Stimulated activated CD4-positive, alpha-beta T cell treated with anti-CD3 and anti-CD28 coated beads, Interleukin-1b, Interleukin-23, amount 100 ng/mL, for 1 hour (primary cell): ENCODE measurements at places on chromosomes 5 and 9.

- no peak for DNase-seq
Observed at GRCh38 chr9:2657427-2657826, 35.8 kb downstream of the VLDLR start.

DNA sequence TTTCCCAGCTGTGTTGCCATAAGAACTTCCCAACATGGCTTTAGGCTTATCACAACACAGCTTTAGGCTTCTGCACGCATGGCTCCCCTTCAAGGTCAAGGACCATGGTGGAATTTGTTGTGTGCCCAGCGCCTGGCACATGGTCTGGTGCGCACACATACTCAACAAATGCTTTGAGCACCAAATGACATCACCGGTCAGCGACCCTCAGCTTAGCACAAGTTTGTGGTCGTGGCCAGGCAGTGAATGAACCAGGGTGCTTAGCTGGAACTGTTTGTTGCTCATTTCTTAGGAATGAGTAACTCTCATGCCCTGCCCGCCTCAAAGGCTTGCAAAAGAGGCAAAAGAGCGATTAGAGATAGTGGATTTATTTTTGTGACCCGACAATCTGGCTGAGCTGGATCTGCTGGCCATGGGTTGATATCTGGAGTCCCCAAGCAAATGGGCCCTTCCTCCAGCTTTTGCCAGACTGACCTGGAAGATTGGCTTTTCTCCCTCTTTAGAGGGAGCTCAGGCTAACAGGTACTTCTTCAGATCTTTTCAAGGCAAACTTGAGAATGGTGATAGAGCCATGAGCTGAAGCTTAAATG is 58.9 kb downstream of the DAP start:
- DNase-seq: no peak

DNA sequence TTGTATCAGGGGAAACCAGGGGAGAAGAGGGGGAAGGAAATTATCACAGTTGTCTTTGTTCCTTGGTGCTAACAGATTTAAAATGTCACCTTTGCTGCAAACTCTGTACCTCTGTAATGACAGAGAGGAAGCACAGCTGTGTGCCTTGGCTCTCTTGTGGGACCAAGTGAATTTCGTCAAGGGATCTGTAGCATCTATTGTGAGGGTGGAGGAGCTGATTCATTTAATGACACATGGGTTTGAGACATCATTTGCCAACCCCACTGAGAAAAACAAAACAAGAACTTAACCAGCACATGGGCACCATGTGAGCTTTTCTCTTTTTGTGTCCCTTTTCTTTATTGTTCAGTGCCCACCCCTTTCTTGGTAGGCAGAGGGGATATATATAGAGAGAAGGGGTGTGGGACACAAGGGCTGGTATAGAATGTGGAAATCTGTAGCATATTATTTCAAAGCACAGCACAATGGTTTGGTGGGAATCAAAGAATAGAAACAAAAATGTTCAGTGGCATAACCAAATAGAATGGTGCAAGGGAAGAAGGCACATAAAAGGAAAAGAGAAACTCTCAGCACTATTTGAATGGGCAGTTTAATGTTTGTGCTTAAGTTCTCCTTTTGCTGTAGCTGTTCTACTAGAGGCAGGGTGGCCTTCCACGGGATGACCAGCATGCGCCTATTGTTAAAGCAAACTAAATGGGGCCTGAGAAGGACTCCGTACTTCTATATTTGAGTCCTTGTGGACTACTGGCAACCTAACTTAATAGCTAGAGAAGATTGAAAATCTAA is 63.3 kb downstream of the LIX1 start:
- DNase-seq: no peak

DNA sequence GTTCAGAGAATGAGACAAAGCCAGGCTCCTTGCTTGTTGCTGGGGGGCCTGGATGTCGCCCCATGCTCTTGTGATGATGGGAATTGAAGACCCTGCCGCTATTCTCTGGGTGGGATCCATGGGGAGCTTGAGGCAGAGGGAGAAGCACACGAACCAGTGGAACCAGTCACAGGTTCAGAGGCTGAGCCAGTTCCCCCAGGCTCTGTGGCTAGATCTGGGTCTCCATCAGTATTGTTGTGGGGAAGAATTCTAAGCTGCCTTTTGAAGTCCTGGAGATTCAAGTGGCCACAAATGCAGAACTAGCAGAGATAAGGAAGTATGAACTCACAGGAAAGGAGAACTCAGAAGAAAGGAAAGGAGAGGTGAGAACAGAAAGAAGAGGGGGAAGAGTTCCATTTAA is 219.4 kb downstream of the MSX2 start:
- no peak for DNase-seq

DNA sequence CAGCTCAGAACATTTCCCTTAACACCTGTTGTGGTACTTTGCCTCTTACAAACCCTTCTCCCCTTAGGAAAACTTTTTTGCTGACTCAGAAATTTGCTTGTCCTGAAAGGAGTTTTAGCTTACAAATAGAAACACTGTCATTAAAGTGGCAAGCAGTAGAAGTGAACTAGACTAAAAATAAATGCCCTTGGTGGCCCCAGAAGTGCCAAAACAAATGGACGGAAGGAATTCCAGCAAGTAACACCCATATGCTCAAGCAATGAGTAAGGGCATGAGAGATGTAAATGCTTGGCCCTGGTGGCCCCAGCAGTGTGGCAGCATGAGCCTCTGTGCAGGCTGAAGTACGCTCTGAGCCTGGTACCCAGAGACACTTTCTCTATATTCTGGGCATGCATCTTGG is 8.6 kb downstream of the VLDLR start:
- DNase-seq: no peak

DNA sequence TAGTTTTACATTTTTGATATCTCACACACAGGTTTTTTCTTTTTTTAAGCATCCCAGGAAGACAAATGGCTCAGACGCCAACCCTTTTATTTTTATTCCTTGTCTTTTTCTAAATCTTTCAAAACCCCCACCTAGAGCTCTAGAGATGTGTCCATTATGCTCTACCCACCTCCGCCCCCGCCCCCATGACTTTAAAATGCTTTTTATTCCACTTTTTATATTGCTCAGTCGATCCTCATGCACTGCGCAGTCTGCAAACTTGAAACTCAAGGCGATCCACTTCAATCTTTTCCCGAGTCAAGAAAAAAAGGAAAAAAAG is 411 bp upstream of the MAT2B start:
- DNase-seq: no peak

GRCh38 chr9:135373820-135374219 is 105.8 kb upstream of the PPP1R26 start:
- no peak for DNase-seq

DNA sequence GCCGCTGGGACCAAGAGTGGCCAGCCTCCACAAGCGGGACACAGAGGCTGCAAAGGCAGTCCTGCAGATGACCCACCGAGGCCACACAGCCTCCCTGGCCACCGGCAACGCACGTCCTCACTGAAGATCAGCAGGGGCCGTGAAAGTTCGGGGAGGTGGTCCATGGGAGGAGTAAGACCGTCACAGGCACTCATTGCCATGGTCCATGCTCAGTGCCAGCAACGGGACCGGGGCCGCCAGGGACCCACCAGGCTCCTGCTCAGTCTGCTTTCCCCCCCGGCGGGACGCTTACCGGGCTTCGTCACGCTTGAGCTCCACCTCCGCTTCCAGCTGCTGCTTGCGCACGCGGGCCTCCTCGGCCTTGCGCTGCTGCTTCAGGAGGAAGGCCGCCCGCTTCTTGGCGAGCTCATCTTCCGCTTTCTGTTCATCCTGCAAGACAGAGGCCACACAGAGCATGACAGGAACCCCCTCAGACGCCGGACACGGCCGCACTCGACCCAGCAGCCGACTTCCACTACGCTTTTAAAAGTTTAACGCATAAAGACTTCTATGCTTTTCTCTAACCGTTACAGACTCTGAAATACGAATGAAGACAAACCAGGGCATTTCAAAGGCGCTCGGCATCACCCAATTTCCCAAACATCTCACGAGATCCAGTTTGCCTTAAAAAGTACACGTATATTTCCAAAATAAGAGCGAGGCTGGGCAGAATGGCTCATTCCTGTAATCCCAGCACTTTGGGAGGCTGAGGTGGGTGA is 88.4 kb downstream of the CAMSAP1 start:
- no peak for DNase-seq

GRCh38 chr5:85769347-85769746 is 848.4 kb upstream of the COX7C start:
- no peak for DNase-seq

GRCh38 chr5:54753034-54753433 is 232.4 kb downstream of the ESM1 start:
- no peak for DNase-seq

DNA sequence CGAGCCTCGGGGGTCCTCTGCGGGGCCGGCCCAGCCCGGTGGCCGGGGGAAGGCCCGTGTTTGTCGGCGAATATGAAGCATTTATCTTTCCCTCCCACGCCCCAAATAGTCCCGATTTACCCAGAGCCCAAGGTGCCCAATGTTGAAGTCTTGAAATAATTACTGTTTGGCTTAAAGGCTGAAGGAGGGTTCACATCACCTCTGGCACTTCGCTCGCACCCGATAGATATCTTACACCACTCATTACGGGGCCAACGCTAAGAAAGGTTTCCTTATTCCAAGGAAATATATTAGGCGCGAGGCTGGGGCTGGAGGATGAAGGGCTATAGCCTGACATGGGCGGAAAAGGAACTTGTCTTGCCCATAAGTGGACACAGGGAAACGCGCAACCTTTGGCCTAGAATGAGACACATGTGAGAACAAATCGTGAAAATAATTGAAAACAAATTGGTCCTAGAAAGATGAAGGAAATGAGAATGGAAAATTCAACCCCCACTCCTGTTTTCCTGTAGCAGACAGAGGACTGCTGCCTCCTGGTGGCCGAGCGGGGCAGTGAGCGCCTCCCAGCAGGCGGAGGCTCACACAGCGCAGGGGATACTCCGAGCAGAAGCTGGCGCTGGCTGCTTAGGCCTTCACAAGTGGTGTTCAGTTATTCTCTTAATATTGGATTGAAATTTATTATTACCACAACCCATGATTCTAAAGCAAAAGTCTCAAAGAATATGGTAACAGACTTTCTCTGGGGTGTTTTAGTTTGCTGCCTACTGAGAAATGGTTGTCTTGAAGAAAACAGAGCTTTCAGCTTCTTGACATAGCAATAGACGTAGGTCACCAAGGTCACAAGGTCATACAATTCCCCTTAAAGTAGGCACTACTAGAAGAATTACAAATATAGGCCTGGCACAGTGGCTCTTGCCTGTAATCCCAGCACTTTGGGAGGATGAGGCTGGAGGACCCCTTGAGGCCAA is 7.9 kb downstream of the CCL21 start:
- DNase-seq: peak; percentile 79

DNA sequence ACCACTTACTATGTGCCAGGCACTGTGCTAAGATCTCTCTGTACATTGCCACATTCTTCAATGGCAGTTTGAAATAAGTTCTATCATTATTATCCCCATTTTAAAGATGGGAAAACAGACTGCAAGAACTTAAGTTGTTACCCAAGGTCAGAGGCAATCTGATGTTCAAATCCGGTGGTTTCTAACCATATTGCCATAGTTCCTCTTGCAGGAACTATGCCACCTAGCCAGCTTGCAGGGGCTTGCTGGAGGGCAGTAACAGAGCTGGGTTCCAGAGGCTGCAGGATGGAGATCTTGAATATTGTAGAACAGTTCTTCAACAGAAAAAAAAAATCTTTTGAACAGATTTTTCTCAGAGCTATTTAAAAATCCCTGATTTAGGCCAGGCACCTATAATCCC is 71.8 kb upstream of the TNFAIP8 start:
- DNase-seq: no peak

DNA sequence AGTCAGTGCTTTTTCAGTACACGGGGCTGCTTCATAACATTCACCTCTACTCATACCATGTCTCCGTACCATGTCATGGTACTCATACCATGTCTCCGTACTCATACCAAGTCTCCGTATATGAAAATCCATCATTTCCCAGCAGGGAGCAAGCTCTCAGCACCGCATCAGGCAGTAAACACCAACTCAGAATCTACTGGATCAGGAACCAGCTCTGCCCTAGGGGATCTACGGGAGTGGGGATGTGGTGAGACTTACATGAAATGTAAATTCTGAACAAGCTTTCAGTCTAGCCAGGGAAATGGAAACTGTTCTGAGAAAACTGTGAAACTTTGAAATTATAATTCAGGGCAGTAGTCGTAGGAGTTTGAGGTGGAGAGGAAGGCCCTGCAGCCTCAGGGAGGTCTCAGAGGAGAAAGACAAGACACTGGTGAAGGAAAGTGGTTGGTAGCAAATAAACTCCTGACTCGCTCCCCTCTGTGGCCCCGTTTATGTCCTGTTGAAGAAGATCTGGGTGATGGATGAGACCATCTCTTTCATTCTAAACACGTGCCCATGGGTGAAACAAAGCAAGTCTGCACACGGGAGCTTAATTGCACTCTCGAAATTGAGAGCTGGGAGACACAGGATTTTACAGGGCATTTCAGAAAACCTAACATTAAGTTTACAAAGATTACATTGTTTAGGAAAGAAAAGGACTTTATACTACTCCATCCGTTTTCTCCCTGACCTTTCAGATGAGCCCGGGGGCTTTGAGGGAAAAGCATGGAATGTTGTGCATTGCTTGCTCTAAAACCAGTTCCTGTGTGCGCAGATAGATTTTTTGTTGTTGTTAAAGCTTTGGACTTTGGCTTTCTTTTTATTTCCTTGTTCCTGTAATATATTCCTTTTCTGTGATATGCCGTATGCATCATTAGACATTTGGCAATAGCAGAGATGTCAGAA is 26.8 kb downstream of the ACTBL2 start:
- DNase-seq: no peak

DNA sequence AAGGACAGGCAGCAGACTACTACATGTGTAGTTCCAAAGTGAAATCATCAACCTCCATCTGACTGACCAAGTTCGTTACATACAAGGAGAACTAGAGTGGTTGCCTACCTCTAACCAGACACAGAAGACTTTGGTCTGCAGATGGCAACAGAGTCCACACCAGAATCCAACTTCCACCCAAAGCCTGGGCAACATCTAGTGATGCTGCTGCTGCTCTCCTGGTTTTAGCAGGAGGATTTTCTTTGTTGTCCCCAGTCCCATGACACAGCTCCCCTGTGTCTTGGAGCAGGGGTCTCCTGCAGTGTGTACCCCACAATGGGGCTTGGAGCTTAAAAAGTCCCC is 46.4 kb upstream of the APC start:
- DNase-seq: no peak

GRCh38 chr5:14915291-14915952 is 43.8 kb upstream of the ANKH start:
- no peak for DNase-seq

DNA sequence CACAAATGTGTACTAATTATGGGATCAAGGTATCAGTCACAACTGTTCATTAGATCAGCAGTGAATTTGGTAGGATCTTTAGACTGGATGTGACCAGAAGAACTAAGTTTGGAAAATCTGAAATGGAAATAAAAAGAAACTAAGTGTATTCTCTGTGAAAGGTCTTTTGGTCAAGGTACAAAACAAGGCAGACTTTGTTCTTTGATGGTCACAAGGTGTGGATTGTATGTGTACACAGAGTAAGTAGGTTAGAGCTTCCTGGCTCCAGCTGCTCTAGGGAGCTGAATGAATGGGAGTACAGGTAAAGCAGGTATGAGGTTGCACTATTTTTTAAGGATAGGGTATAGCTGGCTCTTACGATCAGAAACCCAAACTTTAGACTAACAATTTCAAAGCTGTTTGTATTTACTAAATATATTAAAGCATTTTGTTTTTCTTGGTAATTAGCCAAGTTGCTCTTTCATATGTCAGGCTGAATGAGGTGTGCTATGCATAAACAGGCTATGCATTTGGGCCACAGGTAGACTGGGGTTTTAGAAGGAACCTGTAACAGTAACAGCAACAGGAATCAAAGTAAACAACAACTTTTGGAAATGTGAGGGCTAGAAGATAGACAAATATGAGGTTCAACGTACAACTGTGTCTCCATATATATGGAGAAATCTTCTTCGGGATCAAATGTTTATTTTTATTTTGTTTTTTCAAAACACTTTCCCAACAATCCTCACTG is 32.5 kb downstream of the FAM169A start:
- no peak for DNase-seq

- DNase-seq: no peak
Observed at GRCh38 chr9:110842986-110843385, 174.4 kb downstream of the MUSK start.
